Transverse colon (tissue), 4 donors: ENCODE measurements at places on chromosomes 1 and 21. TPM values are rescaled to one million over a fixed set of nuclear protein-coding genes. Genes with fewer than 3 reads are reported as not detected.

GRCh38 chr1:83103341-83103740, 895.6 kb downstream of the TTLL7 start:
- H3K27me3 ChIP-seq, result no peaks in the 10 kb centered on the region
- H3K27ac ChIP-seq, result no peak overlapping the region
- no peak overlapping the region for H3K4me3 ChIP-seq
- no peak for DNase-seq

- no peaks in the 10 kb centered on the region for H3K36me3 ChIP-seq
- no peak overlapping the region for H3K27ac ChIP-seq
- H3K4me3 ChIP-seq, result no peak overlapping the region
- H3K27me3 ChIP-seq, result no peaks in the 10 kb centered on the region
Measured at GRCh38 chr1:167248707-167249642, 28.3 kb downstream of the POU2F1 start.

DNA sequence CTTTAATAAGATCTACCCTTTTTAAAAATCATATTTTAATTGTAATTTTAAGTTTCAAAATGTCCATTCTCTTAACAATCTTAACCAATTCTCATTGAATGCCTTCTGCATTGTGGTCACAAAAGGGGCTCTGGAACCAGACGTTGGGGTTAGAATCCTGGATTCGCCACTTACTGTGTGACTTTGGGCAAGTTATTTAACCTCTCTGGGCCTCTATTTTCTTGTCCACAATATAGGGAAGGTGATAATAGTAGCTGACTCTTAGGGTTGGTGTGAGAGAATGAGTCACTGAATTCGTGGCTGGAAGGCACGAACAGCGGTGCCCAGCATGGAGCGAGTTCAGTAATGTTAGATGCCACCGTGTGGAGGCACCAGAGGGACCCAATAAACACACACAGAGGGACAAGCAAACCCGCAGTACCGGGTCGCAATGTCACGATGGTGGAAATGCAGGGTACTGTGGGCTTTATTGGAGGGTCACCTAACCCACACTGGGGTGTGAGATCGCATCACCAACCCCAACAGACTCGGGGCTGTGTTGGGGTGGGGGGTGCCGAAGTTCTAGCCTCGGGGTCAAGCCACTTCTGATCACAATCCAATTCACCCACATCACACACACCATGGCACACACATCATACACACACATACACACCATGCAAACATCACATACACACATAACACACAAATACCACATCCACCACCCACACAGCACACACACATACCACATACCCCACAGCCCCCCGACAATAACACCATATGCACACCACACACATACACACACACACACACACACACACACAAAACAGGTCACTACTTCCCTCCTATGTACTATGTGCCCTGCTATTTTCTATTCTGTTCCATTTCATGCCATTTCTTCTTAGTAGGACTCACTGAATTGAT, 27.0 kb upstream of the IFNAR2 start:
- H3K4me3 ChIP-seq, result no peak overlapping the region
- no peaks in the 10 kb centered on the region for H3K36me3 ChIP-seq
- H3K27ac ChIP-seq, result peak overlapping the region; percentile 54
- no peaks in the 10 kb centered on the region for H3K27me3 ChIP-seq
- DNase-seq, result no peak

- no peaks in the 10 kb centered on the region for H3K36me3 ChIP-seq
- H3K4me3 ChIP-seq, result no peak overlapping the region
- no peak for DNase-seq
- H3K4me1 ChIP-seq, result no peaks in the 10 kb centered on the region
- H3K27ac ChIP-seq, result no peak overlapping the region
Measured at GRCh38 chr1:75731881-75732280, 7.4 kb downstream of the ACADM start.

DNA sequence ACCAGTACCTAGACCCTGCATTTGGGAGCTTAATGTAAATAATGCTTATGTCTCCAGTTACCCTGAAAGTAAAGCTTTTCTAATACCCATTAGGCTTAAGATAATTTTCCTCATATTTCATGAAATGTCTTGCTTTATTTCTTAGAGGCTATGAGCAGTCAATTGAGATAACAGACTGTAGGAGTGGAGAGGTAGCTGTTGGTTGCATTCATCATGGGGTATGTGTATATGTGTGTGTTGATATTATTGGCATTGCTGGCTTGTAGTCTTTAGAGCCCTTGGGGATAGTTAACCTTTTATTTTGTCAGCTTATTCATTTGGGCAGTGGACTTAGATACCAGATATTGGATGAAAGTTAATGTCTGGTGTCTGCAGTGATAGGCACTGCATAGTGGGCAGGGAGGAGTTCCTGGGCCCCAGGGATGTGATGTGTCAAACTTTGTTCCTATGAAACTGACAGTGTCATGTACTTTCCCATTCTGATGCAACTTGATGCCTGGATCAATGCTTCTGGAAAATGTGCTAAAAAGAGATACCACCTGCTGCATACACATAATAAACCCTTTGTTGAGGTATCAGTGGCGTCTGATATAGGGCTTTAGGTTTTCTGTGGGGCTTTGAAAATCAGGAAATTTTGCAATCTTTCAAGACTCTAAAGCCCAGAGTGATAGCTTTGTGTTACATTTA, 83.9 kb downstream of the MAST2 start:
- peak overlapping the region; percentile 61 for H3K27ac ChIP-seq
- no peaks in the 10 kb centered on the region for H3K36me3 ChIP-seq
- H3K4me1 ChIP-seq, result peaks cover 4% of the 10 kb centered on the region
- DNase-seq, result no peak

DNA sequence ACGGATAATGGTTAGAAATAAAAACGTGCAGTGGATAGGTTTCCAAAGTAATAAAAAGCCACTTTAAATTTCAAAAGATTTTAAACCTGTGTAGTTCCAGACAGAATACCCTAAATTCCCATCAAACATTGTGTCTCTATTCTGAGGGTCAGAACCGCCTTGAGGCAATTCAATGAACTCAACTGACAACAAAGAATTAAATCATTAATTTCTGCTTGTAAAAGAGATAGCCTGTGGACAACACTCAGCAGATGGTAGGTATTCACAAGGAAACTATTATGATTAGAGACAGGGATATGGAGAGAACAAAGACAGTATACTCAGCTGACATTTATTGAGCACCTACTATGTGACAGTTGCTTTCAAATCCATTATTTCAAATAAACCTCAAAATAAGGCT, 35.1 kb upstream of the JUN start:
- H3K27me3 ChIP-seq, result no peaks in the 10 kb centered on the region
- no peak for DNase-seq
- peaks cover 15% of the 10 kb centered on the region for H3K4me1 ChIP-seq

DNA sequence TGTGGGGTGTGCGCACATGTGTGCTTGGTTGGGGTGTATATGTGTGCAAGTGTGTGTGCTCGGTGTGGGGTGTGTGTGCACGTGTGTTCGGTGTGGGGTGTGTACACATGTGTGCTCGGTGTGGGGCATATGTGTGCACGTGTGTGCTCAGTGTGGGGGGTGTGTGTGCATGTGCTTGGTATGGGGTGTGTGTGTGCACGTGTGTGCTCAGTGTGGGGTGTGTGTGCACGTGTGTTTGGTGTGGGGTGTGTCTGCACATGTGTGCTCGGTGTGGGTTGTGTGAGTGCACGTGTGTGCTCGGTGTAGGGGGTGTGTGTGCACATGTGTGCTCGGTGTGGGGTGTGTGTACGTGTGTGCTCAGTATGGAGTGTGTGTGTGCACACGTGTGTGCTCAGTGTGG, 77.5 kb downstream of the PRDM16 start:
- H3K36me3 ChIP-seq, result no peaks in the 10 kb centered on the region
- no peak overlapping the region for H3K4me3 ChIP-seq
- H3K27ac ChIP-seq, result no peak overlapping the region
- peaks cover 25% of the 10 kb centered on the region for H3K27me3 ChIP-seq
- no peak for DNase-seq

DNA sequence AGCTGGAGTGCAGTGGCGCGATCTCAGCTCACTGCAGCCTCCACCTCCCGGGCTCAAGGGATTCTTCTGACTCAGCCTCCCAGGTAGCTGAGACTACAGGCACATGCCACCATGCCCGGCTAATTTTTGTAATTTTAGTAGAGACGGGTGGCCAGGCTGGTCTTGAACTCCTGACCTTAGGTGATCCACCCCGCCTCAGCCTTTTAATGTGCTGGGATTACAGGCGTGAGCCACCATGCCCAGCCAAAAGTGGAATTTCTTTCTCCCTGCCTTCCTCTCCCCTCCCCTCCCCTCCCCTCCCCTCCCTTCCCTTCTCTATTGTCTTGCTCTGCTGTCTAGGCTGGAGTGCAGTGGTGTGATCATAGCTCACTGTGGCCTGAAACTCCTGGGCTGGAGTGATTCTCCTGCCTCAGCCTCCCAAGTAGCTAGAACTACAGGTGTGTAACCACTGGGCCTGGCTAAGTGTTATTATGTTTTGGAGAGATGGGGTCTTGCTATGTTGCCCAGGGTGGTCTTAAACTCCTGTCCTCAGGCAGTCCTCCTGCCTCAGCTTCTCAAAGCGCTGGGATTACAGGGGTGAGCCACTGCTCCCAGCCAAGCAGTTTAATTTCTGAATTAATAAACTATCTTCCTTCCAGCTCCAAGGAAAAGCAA, 10.0 kb upstream of the MACF1 start:
- H3K27ac ChIP-seq, result peak overlapping the region; percentile 75
- H3K36me3 ChIP-seq, result no peaks in the 10 kb centered on the region
- peaks cover 29% of the 10 kb centered on the region for H3K4me1 ChIP-seq
- no peak overlapping the region for H3K4me3 ChIP-seq
- DNase-seq, result no peak
- H3K27me3 ChIP-seq, result no peaks in the 10 kb centered on the region

GRCh38 chr1:93770640-93771039, 89.0 kb upstream of the BCAR3 start:
- no peak overlapping the region for H3K4me3 ChIP-seq
- H3K36me3 ChIP-seq, result no peaks in the 10 kb centered on the region
- DNase-seq, result no peak
- H3K4me1 ChIP-seq, result peaks cover 13% of the 10 kb centered on the region
- no peak overlapping the region for H3K27ac ChIP-seq

DNA sequence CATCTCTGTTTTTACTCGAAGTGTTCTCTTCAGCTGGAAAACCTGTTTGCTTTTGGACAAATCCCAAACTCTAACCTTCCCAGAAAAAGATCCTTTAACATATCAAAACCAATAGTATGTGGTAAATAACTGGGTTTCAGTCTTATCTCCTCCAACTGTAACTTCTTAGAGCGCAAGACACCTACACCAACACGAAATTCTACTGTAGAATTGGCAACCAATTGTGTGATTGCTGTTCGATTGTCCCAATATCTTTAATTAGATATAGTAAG, 5.8 kb upstream of the MPZL1 start:
- no peaks in the 10 kb centered on the region for H3K36me3 ChIP-seq
- H3K27ac ChIP-seq, result peak overlapping the region; percentile 83
- H3K27me3 ChIP-seq, result no peaks in the 10 kb centered on the region
- no peak for DNase-seq
- peaks cover 17% of the 10 kb centered on the region for H3K4me1 ChIP-seq

- no peaks in the 10 kb centered on the region for H3K36me3 ChIP-seq
- peak overlapping the region; percentile 74 for H3K27ac ChIP-seq
- peak; percentile 56 for DNase-seq
- H3K4me1 ChIP-seq, result peaks cover 32% of the 10 kb centered on the region
- no peak overlapping the region for H3K4me3 ChIP-seq
Measured at GRCh38 chr1:86504895-86505563, 36.3 kb downstream of the CLCA1 start.

GRCh38 chr1:245590726-245591125, 435.9 kb downstream of the KIF26B start:
- no peaks in the 10 kb centered on the region for H3K27me3 ChIP-seq
- DNase-seq, result no peak

- H3K36me3 ChIP-seq, result no peaks in the 10 kb centered on the region
- no peak for DNase-seq
- peak overlapping the region; percentile 79 for H3K27ac ChIP-seq
- no peak overlapping the region for H3K4me3 ChIP-seq
Measured at GRCh38 chr1:226788965-226789364, 49.9 kb upstream of the ITPKB start.

GRCh38 chr21:26845066-26845758, at the start of gene ADAMTS1:
ADAMTS1 (minus strand) TSS chr21:26845409; CDS start chr21:26844954, 455 bp downstream.
- H3K27me3 ChIP-seq, result peaks cover 69% of the 10 kb centered on the region
- peaks cover 33% of the 10 kb centered on the region for H3K4me1 ChIP-seq
- H3K36me3 ChIP-seq, result no peaks in the 10 kb centered on the region
- peak; percentile 76 for DNase-seq
- peak within 1 kb of the TSS; percentile 60 for H3K4me3 ChIP-seq

GRCh38 chr1:17176306-17177061, 28.4 kb upstream of the PADI1 start:
- no peak overlapping the region for H3K27ac ChIP-seq
- DNase-seq, result no peak
- no peaks in the 10 kb centered on the region for H3K36me3 ChIP-seq
- no peaks in the 10 kb centered on the region for H3K4me1 ChIP-seq

WNT9A gene
- total RNA-seq, result 1.6 TPM

TARS2 gene
- total RNA-seq, result 22.7 TPM

TLCD4 gene
- 60.9 TPM for total RNA-seq

UTS2 gene
- not detected for total RNA-seq

ECM1 gene
- 5.4 TPM for total RNA-seq
